Fibroblast of skin of left quadriceps (primary cell): ENCODE measurements at places on chromosomes 4 and X.

DNA sequence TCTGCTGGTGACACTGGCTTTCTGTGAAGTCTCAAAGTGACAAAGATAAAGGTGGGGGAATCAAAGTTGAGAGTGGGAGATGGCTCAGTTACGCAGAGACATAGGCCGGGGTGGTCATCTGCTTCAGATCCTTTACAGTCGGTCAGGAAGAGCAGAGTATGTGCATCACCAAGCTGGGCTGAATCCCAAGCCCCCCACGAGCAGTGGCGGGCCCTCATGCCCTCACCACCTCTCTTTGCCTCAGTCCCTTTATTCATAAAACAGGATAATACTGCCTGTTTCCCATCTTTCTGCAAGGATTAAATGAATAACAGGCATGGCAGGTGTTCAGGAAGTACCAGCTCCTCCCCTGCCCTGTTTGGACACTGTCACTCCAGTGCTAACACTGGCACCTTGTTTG is 135.6 kb downstream of the EVC2 start:
- DNase-seq = no peak

DNA sequence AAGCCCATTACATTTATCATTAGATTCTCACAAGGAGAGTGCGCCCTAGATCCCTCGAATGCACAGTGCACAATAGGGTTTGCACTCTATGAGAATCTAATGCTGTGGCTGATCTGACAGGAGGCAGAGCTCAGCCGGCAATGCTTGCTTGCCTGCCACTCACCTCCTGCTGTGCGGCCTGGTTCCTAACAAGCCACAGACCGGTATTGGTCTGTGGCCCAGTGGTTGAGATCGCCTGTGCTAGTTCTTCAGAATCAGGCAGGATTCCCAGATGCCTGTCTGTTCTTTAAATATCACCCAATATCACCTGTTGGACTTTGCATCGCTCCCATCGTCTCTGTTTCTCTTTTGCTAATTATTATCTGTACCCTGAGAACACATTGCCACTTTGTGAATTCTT is 14.0 kb downstream of the DSPP start:
- DNase-seq = no peak

DNA sequence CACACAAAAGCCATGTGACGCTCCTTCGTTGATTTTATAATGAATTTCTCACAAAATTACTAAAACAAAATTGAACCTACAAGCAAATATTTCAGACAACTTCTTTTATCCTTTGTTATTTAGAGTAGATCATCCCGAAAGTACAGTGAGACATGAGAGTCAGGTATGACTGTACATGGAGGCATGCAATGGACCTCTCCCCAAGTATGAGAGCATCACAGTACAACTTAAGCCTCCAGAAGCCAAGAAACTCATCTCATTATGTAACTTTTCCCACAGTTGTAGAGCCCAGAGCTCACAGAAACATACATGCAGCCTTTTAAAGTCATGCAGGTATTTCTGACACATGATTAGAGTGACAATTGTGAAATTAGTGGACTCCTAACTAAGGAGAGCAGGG is 167.7 kb downstream of the PAPSS1 start:
- DNase-seq = no peak

DNA sequence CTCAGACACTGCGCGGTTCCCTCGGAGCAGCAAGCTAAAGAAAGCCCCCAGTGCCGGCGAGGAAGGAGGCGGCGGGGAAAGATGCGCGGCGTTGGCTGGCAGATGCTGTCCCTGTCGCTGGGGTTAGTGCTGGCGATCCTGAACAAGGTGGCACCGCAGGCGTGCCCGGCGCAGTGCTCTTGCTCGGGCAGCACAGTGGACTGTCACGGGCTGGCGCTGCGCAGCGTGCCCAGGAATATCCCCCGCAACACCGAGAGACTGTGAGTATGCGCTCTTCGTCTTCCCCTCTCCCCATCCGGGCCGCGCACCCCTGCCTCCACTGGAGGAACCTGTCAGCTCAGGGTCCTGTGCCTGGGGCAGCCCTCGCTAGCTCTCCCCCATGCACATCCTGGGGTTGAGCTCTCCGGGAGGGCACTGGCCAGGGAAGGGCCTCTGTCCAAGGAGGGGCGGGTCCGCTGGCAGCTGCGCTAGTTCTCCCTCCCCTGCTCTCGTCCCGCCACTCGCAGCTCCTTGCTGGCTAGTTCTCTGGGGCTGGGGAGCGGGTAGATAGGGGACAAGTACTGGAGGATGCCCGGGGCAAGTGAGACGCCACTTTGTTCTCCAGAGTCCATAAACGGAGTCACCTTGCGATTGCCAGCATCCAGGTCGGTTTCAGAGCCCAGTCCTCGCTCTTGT is 2.2 kb downstream of the SLIT2 start:
- DNase-seq = no peak

GRCh38 chr4:84634961-84635360 is 52.0 kb downstream of the CDS1 start:
- DNase-seq = no peak

GRCh38 chrX:44085209-44085608 is 112.0 kb upstream of the NDP start:
- no peak for DNase-seq

GRCh38 chr4:6880691-6881090 is 28.9 kb upstream of the TBC1D14 start:
- DNase-seq = no peak

GRCh38 chrX:9383655-9384054 is 81.2 kb upstream of the TBL1X start:
- DNase-seq = no peak

DNA sequence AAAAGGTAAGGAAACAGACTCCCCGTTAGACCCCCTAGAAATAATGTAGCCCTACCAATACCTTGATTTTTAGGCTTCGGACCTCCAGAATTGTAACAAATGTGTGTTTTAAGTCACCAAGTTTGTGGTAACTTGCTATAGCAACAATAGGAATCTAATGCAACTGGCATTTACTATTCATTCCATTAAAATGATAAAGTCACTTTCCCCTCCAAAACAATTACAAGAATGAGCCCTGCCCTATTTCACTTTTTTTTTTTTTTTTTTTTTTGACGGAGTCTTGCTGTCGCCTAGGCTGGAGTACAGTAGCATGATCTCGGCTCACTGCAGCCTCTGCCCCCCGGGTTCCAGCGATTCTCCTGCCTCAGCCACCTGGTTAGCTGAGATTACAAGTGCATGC is 3.5 kb upstream of the DDX60L start:
- peak; percentile 42 for DNase-seq

DNA sequence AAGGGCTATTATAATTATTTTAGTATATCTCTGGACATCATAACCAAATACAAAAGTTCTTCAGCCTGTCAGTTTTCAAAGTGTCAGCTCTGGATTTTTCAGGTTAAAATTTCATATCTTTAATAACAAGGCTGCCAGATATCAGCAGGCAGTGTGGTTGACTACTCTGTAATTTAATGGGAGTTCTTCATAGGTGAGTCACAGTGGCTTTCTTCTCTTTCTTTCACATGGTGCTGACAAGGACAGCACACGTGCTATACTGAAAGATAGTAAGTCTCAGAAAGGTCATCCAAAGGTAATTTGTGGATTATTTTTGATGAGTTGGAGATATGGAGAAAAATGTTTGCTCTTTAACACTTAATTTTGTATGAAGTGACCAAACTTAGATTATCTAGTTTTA is 43.2 kb downstream of the GALNT7 start:
- DNase-seq = peak; percentile 35

GRCh38 chr4:171785388-171785787 is 27.8 kb upstream of the GALNTL6 start:
- DNase-seq = no peak

DNA sequence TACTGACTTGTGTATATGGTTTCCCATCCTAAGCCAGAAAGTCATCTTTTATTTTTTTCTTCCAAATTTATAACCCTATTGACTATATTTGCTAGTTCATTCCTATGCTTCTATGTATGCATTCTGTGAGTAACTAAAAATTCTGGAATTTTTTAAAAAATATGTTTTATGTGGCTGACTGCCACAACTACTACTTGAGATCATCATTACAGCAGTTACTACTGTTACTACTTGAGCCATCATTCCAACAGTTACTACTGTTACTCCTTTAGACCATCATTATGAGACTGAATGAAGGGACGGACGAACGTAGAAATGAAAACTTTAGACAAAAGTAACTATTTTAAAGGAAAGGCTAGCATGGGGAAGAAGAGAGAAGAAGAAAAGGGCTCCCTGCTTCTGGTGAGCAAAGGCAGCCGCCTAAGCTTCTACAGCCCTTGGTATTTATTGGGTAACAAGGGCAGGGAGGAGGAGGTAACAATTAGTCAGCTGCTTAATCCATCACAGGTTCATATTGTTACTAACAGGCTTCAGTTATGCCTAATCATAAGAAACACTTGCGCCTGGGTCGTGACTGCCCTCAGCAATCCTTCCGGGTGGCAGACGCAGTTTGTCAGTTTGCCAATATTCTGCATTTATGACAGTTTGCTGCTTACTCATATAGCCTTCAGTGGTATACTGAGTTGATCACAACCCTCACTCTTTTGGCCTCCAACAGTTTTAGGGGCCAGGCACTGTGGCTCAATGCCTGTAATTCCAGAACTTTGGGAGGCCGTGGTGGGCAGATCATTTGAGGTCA is 80.4 kb downstream of the PDLIM5 start:
- no peak for DNase-seq

DNA sequence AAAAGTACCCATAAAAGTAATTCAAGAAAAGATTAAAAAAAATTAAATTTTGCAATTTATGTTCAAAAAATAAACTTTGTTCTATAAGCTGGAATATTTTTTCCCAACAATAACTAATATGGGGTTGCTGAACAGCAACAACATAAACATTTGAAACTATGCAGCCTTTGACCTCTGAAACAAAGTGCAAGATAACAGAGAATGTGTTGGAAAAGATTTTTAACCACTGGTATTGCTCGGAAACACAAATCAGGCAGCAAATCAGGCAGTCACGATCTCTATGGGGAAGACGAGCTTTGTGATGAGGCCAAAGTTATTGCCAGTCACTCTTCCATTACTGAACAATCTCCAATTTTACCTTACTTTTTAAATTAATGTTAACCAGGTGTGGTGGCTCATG is 332.1 kb downstream of the PABPC4L start:
- DNase-seq = no peak

GRCh38 chr4:126604268-126604867 is 1028.4 kb upstream of the INTU start:
- peak; percentile 31 for DNase-seq

GRCh38 chrX:64198036-64198435 is 7.5 kb downstream of the AMER1 start:
- no peak for DNase-seq

- no peak for DNase-seq
Observed at GRCh38 chr4:129082302-129082701, 11.0 kb downstream of the SCLT1 start.

GRCh38 chrX:110338935-110339334 is 19.7 kb upstream of the RTL9 start:
- no peak for DNase-seq

- DNase-seq = peak; percentile 29
Observed at GRCh38 chr4:40940317-40940741, 190.6 kb downstream of the NSUN7 start.

DNA sequence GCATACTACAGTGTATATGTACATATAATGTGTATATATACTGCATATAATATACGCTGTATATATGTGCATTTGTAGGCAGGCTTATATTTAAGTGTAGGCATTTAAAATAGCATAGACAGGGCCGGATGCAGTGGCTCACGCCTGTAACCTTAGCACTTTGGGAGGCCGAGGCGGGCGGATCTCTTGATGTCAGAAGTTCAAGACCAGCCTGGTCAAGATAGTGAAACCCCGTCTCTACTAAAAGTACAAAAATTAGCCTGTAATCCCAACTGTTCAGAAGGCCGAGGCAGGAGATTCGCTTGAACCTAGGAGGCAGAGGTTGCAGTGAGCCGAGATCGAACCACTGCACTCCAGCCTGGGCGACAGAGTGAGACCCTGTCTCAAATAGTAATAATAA is 78.4 kb downstream of the JAKMIP1 start:
- DNase-seq = no peak

GRCh38 chrX:12567857-12568256 is 223.4 kb upstream of the PRPS2 start:
- no peak for DNase-seq

DNA sequence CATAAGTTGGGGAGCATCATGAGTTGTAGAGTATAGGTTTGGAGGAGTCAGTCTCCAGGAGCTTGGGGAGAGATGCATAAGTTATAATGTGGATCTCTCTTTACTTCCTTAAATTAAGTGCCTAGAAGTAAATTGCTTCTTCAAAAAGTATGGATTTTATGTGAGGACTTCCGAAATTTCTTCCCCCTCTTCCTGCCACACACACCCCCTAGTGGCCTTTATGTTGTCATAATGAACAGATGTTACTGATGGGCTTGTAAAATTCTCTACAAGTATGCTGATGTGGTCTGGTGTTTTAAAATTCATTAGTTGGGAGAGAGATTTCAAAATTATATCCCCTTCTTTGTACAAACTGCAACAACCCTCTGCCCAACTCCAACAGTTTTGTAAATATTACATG is 2.3 kb upstream of the METTL14 start:
- DNase-seq = peak; percentile 13

GRCh38 chrX:96696462-96696861 is 11.8 kb downstream of the DIAPH2 start:
- no peak for DNase-seq

DNA sequence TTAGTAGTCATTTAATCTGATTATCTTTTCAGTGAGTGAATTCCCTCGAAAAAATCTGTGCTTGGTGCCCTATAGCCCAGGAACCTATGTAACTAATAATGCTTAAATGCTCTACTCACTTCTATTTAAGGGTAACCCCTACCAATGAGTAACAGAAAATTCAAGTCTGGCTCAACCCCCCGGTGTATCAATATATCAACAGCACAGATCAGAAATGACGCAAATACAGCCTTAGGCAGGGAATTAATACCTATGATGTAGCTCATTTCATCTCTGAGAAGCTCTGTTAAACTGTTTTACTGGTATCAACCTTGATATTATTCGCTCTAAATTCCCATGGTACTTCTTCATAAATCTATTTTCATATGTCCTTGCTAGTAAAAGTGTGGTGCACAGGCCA is 28.6 kb downstream of the PDGFC start:
- no peak for DNase-seq

GRCh38 chrX:281166-281999 is at the start of gene PLCXD1:
TSS of gene PLCXD1 (plus strand) at chrX:281381. CDS start at chrX:284188, 2,807 bp downstream.
- peak; percentile 49 for DNase-seq

GRCh38 chrX:75957107-75957610 is 172.1 kb upstream of the MAGEE2 start:
- DNase-seq = no peak

DNA sequence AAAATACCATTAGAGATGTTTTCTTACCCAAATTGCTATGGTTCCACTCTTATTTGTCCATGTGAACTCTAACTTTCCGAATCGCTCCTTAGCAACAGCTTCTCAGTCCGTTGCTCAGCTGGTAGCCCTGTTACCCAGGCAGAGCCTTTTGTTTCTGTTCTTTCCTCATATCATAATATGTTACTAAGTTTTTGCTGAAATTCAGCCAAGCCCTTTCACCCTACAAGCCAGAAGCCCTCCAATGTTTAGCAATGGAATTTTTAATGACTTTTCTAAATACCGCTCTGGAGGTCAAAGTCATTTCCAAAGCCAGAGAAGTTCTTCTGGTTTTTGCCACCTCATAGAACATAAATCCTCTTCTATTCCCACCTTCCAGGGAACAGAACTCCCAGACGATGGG is 1029.5 kb downstream of the C4orf33 start:
- no peak for DNase-seq

- DNase-seq = peak; percentile 89
Observed at GRCh38 chr4:103099691-103100392, at the start of gene BDH2. TSS of gene BDH2 (minus strand) at chr4:103099834. CDS start at chr4:103096254, 3,580 bp downstream.
